ENCODE measurements at places on chromosomes 4 and X. TPM values are rescaled to one million over a fixed set of nuclear protein-coding genes. Genes with fewer than 3 reads are reported as not detected.

DNA sequence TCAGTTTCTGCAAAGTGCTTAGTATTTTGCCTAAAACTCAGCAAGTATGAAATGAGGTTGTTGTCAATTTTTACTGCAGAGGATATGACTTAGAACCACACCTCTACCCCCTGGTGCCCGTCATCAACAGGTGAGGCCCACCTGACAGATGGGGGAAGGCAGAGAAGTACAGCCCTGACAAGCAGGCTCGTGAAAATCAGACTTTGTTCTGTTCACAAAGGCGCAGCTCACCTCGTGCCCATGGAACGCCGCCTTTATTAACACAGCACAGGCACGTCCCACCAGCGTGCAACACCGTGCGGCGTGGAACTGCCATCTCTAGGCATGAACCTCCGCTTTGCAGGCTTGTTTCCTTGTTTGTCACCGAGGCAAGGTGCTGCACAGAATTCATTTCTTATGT, 13.3 kb downstream of the CYP4V2 start:
- H3K4me3 ChIP-seq: peak overlapping the region; percentile 45
- H3K27ac ChIP-seq: peak overlapping the region; percentile 37
- H3K36me3 ChIP-seq: no peaks in the 10 kb centered on the region
- no peak for DNase-seq

GRCh38 chr4:48178931-48179330, 44.9 kb upstream of the TXK start:
- no peak overlapping the region for H3K27ac ChIP-seq
- no peaks in the 10 kb centered on the region for H3K36me3 ChIP-seq
- peaks cover 4% of the 10 kb centered on the region for H3K4me1 ChIP-seq

GRCh38 chr4:7827566-7827965, 112.1 kb downstream of the AFAP1 start:
- peaks cover 54% of the 10 kb centered on the region for H3K4me1 ChIP-seq
- H3K27ac ChIP-seq: peak overlapping the region; percentile 99
- peaks cover 54% of the 10 kb centered on the region for H3K36me3 ChIP-seq

- DNase-seq: no peak
- H3K27ac ChIP-seq: no peak overlapping the region
- H3K27me3 ChIP-seq: no peaks in the 10 kb centered on the region
Measured at GRCh38 chr4:118950929-118951570, 62.4 kb downstream of the SYNPO2 start.

DNA sequence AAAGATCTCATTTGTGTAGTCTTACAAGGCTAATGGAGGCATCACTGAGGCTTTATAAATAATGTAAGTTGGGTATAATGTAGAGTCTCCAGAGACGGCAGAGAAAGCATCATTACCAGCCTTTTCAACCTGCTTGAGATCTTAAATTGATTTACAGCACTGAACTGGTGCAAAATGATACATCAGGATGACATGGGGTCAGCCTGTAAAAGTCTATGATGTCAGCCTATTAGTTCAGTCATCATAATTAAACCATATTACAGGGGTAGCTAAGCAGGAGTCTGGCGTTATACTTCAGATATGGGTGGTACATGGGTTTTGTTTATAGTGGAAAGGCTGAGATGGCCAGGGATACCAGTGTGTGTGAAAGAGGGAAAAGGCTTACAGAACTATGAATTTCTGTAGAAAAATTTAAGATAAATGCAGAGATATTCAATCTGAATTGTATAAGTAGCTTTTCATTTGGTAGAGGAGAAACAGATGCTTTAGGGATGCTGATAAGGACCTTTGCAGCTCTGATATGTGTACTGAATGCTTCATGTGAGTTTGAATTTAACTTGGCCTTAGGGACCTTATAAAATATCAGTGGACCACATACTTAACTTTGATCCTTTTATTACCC, 2.7 kb downstream of the SMAD1 start:
- no peak overlapping the region for H3K4me3 ChIP-seq
- H3K27ac ChIP-seq: no peak overlapping the region
- H3K36me3 ChIP-seq: no peaks in the 10 kb centered on the region
- DNase-seq: no peak
- peaks cover 13% of the 10 kb centered on the region for H3K4me1 ChIP-seq
- H3K27me3 ChIP-seq: no peaks in the 10 kb centered on the region

DNA sequence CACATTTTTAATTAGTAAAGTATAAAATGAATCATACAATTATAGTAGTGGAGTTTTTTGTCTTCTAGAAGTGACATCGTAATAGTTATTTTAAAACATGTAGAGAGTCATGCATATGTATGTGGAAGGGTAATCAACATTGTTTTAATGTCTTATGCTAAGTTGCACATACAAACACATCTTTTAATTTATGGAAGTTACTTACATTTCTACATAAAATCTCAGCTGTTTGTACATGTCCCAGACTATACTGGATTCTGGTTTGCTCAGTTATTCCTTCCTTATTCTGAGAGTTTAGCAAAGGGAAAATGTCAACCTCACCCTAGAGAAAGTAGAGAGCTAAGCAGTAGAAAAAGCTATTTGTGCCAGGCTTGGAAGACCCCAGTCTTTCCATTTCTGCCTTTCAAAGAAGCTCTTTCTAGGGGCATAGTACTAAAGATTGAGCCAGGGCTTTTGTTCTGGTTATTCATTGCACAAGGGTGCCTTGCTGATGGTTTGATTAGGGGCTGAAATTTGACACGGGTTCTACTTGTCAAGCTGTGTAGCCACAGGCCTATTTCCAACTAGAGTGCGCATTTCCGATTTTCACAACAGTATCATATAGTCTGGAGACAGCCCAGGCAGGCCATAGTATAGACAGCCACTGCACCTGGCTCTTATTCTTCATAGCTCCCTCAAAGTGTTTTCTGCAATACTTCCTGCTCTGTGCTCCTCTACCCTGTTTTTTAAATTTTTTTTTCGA, 106.3 kb downstream of the RPA4 start:
- DNase-seq: no peak
- no peaks in the 10 kb centered on the region for H3K27me3 ChIP-seq
- H3K36me3 ChIP-seq: no peaks in the 10 kb centered on the region
- no peak overlapping the region for H3K4me3 ChIP-seq

DNA sequence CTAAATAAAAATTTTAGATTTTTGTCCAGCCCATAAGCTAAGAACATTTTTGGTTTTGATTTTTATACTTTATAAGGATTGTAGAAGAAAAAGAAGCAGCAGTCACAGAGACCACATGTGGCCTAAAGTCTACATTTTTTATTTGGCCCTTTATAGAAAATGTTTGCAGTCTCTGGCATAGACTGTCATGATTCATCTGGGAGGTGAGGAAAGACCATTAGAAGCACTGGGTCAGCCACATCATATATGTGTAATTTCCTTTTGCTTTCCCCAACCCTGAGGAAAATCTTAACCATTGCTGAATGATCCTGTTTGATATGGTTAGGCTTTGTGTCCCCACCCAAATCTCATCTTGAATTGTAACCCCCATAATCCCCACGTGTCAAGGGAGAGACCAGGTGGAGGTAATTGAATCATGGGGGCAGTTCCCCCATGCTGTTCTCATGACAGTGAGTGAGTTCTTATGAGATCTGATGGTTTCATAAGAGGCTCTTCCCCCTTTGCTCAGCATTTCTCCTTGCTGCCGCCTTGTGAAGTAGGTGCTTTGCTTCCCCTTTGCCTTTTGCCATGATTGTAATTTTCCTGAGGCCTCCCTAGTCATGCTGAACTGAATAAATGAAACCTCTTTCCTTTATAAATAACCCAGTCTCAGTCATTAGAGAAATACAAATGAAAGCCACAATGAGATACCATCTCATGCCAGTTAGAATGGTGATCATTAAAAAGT, 12.1 kb upstream of the COPS4 start:
- H3K4me3 ChIP-seq: no peak overlapping the region
- peak; percentile 37 for DNase-seq
- no peaks in the 10 kb centered on the region for H3K4me1 ChIP-seq
- H3K27ac ChIP-seq: no peak overlapping the region

DNA sequence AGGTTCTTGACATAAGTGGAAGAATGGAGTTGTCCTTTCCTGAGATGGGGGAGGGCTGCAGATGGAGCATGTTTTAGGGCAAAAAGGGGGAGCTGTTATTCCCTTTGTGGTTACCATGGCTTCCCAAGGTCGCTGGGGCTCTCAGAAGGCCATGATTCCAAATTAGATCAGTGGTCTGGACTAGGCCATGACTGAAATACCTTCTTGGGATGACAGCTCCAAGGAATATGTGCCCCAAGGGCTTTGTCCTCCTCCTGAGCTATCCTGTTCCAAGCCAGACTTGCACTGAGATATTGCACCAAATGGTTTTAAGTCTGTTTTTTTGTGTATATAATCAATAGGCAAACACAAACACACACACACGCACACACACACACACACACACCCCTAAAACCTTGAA, 3.0 kb upstream of the RBPJ start:
- DNase-seq: no peak

DNA sequence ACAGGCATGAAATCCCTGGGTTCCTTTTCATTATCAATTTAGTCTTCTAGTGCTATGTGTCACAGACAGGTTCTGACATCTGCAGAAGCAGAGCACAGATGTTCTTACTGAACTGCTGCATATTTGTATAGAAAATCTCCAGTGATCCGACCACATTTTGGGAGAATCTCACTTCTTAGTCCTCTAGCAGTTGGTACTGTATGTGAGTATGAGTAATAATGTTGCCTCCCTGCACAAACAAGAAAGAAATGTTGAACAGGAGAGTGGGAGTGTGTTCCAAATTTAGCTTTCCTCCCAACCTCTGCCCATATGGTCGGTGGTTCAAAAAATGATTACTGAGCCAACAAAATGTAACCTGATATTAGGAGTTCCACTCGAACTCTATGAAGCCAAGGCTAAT, 165.3 kb upstream of the GPC4 start:
- no peak overlapping the region for H3K4me3 ChIP-seq
- H3K27me3 ChIP-seq: no peaks in the 10 kb centered on the region
- H3K4me1 ChIP-seq: peaks cover 2% of the 10 kb centered on the region

- no peak overlapping the region for H3K4me3 ChIP-seq
- no peaks in the 10 kb centered on the region for H3K4me1 ChIP-seq
Measured at GRCh38 chrX:144275367-144275766, 391.5 kb downstream of the UBE2NL start.

DNA sequence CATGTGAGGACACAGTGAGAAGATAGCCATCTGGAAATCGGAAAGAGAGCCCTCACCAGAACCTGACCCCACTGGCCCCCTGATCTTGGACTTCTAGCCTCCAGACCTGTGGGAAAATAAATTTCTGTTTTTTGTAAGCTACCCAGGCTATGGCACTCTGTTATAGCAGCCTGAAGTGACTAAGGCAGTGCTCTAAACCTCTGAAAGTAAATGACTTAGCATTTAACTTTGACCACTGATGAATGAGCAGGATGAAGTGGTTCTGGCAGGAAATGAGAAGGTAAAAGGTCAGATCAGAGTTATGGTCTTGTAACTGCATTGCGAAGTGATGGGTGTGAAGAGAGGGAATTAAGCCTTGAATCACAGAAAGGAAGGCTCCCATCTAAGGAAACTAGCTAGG, 17.0 kb downstream of the GPAT3 start:
- H3K36me3 ChIP-seq: no peaks in the 10 kb centered on the region
- H3K27me3 ChIP-seq: no peaks in the 10 kb centered on the region
- peaks cover 25% of the 10 kb centered on the region for H3K4me1 ChIP-seq
- H3K4me3 ChIP-seq: no peak overlapping the region

DNA sequence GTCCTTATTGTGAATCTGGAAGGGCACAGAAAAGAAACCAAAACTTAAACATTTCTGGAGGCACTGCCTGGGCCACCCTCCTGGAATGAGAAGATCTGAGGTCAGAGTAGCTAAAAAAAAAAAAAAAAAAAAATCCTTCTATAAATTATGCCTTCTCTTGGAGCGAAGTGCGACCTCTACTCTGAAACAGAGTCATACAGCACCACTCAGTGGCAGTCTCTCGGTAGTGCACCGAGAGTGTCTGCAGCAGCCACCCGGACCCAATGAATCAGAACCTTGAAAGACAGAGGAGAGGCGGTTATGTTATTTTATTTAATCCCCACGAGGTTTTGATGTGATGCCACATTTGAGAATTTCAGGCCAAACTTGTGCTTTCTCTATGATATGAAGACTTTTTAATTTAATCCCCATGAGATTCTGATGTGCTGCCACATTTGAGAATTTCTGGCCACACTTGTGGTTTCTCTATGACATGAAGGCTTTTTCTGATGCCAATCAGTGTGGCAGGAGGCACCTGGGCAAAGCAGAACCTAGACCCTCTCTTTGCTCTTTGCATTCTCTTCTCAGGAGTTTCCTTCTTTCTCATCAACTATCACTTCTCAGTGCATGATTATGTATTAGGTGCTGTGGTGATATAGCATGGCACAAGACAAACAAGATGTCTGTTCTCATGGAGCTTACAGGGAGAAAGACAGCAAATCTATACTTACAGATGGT, 5.6 kb upstream of the CT47C1 start:
- no peak overlapping the region for H3K27ac ChIP-seq
- H3K4me3 ChIP-seq: no peak overlapping the region
- no peaks in the 10 kb centered on the region for H3K36me3 ChIP-seq
- H3K27me3 ChIP-seq: no peaks in the 10 kb centered on the region
- H3K4me1 ChIP-seq: no peaks in the 10 kb centered on the region
- DNase-seq: peak; percentile 7

GRCh38 chr4:114654592-114654991, 56.0 kb downstream of the UGT8 start:
- no peaks in the 10 kb centered on the region for H3K27me3 ChIP-seq
- no peak for DNase-seq
- H3K27ac ChIP-seq: no peak overlapping the region
- no peaks in the 10 kb centered on the region for H3K36me3 ChIP-seq
- H3K4me3 ChIP-seq: no peak overlapping the region

GRCh38 chrX:133285341-133285740, 67.2 kb upstream of the TFDP3 start:
- no peak overlapping the region for H3K4me3 ChIP-seq
- H3K36me3 ChIP-seq: no peaks in the 10 kb centered on the region
- no peaks in the 10 kb centered on the region for H3K27me3 ChIP-seq
- no peak overlapping the region for H3K27ac ChIP-seq
- no peaks in the 10 kb centered on the region for H3K4me1 ChIP-seq

Gene PPBP
- not detected for total RNA-seq
